ENCODE measurements at places on chromosomes 16 and 17.
A peak's percentile ranks its signal among the peaks of the same experiment; 100 is the strongest.

DNA sequence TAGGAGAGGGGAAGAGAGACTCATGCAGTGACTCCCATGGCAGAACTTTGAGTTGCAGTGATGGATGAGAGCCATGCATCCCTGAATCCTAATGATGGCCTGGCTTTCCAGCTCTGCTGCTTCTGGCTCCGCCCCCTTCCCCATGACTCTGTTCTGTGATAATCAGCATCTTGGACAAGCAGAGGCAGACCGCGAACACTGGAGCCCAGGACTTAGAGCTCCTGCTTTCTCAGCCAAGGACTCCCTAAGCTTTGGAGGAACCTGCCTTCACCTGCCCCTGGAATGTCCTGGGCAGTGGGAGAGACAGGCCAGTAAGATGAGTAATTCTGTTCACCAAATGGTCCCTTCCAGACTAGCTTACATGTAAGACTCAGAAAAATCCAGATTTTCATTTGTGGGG is 12.5 kb downstream of the CCDC92B start:
- no peak for DNase-seq

GRCh38 chr17:36641331-36641876 is 40.0 kb downstream of the MRM1 start:
- no peak for DNase-seq

DNA sequence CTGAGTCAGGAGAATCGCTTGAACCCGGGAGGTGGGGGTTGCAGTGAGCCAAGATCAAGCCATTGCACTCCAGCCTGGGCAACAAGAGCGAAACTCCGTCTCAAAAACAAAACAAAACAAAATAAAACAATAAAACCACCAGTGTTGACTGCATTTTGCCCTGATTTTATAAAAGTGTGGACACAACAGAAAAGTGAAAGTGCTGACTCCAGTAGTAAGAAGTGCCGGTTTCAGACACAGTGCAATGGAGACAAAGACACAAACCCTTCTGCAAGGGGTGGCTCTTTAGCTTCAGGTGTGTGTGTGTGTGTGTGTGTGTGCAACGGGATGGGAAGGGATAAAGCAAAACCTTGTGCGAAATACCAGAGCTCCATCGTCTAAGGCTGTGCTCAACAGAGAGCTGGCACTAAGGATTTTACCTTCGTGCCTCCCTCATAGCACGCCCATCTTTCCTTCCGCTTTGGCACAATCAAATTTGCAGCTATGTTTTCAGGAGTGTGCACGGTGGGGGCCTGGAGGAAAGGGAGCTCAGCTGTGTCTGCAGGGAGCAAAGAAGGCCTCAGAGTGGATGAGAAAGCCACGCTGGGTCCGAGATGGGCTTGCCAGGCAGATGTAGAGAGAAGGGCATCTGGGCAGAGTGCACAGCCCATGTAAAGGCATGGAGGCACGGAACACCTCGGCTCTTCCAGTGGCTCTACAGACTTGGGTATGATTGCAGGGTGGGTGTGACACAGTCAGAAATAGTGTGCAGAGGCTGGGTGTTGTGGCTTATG is 15.5 kb downstream of the MXRA7 start:
- no peak for DNase-seq

DNA sequence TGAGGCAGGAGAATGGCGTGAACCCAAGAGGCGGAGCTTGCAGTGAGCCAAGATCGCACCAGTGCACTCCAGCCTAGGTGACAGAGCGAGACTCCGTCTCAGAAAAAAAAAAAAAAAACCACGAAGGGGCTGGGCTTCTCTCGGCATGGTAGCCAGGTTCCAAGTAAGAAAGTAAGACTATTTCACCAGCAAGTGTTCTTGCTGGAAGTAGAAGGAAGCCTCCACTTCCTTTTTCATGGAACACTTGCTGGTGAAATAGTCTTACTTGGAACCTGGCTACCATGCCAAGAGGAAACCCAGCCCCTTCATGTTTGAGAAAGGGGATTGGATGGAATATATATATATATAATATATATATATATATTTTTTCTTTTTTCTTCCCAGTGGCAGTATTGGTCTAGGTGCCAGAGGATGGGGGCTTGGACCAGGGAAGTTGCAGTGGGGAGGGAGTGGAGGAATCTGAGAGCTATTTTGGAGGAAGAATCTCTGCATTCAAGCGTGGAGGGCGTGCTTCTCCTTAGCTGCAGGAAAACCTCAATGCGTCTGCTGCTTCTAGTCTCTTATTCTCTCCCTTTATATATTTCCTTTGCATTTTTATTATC is 7.2 kb upstream of the N4BP1 start:
- DNase-seq = no peak

GRCh38 chr17:7023576-7024401 is 939 bp downstream of the BCL6B start:
- DNase-seq = peak; percentile 83

- DNase-seq = no peak
These were observed 15.0 kb upstream of the ADORA2B start for GRCh38 chr17:15929941-15930340.

DNA sequence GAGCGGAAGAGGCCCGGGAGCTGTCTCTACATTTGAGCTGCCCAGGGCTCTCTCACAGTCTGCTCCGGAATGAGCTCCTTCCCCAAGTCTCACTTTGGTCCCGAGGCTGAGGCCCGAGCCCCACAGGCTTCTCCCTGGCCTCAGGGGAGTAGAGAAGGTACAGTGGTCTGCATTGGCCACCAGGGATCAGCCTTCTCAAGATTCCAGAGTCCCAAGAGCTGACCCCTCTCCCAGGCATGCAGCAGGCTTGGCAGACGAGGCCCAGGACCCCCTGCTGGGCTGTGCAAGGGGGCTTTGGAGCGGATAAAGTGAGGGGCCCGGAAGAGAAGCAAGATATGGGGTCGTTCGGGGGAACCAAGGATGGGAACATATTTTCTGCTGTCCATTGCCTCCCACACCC is 3.1 kb downstream of the PRSS27 start:
- DNase-seq = no peak

DNA sequence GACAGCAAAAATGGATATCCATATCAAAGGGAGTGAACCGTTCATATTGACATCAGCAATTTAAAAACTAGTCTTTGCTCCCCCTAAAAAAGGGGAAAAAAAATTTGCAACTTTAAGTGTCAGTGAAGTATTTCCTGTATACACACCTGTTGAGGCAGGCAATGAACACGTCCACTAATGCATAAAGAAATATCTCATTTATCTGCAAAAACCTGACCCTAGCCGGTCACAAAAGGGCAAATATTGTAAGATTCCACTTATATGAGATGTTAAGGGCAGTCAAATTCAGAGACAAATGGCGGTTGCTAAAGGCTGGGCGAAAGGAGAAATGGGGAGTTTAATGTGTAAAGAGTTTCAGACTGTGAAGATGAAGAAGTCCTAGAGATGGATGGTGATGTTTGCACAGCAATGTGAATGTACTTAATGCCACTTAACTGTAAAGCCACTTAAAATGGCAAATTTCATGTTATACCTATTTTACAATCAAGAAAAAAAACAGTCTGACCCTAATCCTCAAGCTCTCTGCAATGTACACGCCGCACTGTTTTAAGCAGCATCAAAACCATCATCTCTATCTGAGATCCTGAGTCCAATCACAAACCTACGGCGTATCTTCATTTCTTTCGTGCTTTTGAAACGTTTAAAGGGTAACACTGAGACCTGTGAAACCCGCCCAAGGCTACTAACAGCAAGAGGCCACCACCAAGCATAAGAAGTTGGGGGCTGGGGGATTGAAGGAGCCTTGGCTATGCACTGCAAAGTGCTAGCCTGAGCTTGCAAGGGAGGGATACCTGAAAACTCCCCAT is 1.1 kb downstream of the PARN start:
- no peak for DNase-seq

DNA sequence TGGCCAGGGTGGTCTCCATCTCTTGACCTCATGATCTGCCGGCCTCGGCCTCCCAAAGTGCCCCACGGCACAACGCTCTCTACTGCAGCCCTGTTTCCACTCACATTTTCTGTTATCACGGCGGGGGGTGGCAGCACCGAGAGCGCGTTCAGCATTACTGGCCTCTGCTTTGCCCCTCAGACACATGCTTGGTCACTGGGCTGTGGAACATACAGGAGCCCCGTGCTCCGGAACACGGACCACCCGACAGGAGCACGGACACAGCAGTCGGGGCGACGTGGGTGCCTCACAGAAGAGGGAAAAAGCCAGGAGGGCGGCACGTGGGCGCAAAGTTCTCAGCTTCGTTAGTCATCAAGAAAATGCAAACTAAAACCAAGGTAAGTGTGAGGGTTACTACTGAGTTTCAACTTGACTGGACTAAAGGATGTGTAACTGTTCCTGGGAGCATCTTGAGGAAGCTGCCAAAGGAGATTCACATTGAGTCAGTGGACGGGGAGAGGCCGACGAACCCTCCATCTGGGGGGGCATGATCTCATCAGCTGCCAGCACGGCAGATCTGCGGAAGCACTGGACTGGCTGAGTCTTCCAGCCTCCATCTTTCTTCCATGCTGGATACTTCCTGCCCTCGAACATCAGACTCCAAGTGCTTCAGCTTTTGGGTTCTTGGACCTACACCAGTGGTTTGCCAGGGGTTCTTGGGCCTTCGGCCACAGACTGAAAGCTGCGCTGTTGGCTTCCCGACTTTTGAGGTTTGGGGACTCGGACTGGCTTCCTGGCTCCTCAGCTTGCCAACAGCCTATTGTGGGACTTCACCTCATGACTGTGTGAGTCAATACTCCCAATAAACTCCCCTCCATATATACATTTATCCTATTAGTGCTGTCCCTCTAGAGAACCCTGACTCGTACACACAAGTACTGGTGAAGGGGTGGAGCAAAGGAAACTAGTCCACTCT is 106.8 kb downstream of the ZNF778 start:
- no peak for DNase-seq

DNA sequence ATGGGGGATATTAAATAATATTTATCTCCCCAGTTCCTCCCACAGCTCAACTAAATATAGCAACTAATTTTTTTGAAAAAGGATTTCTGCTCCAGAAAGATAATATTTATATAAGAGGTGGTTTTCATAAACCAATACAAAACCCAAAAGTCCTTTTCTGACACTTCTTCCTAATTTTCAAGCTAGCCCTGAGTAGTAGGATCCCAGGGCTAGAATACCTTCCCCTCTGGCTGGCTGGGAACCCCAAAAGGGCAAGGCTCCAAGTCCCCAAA is 1.3 kb downstream of the ATP2A3 start:
- DNase-seq = no peak

DNA sequence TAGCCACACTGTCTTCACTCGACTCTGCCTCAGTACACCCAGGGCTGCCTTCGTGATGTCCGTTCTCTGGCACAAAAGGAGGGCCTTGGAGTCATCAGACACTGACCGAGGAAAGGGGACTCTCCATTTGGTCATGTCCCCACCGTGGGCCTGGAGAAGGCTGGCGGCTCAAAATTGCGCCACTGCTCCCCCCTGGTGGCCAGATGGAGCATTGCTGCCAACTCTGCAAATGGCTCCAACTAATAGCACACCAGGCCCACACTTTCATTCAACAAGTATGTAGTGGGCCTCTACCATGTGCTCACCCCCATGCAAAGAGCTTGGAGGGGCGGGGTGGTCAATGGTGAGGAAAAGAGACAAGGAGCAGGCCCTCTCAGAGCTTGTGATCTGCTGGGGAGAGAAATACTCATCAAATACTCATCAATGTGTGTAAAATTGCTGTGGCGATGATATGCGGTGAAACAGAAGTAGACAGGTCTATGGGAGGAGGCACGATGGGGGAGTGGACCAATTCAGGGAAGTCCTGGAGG is 5.2 kb upstream of the GRIN2C start:
- peak; percentile 85 for DNase-seq

DNA sequence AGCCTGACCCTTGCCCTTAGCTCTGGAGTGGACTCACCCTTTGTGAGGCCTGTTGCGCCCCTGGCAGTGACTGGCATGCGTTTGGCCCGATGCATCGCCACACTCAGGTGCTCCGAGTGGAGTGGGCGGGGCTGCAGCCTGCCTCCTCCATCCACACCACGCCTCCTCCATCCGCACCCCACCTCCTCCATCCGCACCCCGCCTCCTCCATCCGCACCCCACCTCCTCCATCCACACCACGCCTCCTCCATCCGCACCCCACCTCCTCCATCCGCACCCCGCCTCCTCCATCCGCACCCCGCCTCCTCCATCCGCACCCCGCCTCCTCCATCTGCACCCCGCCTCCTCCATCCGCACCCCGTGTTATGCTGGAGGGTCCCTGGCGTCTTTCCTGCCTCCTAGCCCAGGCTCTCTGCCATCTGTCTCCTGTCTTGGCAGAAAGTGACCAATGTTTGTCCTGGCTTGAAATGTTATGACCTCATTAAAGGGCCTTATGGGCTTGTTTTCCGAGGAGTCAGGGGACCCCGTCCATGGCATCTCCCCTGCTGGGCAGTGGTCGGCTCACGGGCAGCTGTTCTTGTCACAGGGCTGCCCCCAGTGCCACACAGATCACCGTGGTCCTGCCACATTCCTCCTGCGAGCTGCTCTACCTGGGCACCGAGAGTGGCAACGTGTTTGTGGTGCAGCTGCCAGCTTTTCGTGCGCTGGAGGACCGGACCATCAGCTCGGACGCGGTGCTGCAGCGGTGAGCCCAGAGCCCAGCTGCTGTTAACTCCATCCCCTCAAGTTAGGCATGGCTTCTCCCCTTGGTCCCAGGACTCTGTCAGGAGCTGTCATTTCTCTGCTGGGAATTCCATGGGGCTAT is 28.7 kb upstream of the MYO15B start:
- no peak for DNase-seq

GRCh38 chr16:47523342-47524006 is 62.3 kb downstream of the PHKB start:
- no peak for DNase-seq

GRCh38 chr16:81505011-81505661 is 60.5 kb downstream of the CMIP start:
- no peak for DNase-seq

DNA sequence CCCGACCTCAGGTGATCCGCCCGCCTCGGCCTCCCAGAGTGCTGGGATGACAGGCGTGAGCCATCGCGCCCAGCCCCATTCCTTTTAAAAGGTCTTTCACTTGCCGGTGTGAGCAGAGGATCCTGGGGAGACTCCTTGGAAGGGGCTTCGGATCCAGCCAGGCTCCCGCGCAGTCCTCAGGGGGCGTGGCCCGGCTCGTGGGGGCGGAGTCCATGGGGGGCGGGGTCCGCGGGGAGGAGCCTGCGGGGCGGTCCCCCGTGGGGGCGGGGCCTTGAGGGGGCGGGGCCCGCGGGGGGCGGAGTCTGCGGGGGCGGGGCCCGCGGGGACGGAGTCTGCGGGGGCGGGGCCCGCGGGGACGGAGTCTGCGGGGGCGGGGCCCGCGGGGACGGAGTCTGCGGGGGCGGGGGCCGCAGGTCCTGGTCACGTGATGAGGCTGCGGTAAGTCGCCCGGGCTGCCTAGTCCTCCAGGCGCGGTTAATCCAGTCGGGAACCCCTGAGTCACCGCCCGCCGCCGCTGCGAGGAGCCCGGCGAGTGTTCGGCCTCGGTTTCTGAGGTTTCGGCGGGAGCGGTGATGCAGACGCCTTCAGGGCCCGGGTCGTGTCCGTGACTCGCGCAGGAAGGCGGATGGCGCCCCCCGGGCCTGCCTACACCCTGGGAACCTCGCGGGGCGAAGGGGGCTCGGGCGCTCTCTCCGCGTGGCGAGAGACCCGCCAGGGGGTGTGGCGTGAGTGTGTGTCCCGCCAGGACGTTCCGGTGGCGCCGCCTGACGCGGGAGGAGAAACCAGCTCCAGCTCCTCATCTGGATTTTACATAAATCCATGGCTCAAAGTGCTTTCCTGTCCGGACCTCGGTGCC is 23.6 kb upstream of the ABR start:
- DNase-seq = peak; percentile 74

- no peak for DNase-seq
These were observed 139.7 kb downstream of the WSCD1 start for GRCh38 chr17:6209829-6210228.

- no peak for DNase-seq
These were observed 32.4 kb downstream of the TIMM22 start for GRCh38 chr17:1029196-1029921.

GRCh38 chr17:4725646-4726310 is 5.5 kb upstream of the MED11 start:
- no peak for DNase-seq

GRCh38 chr16:73043828-73044467 is 4.0 kb downstream of the ZFHX3 start:
- no peak for DNase-seq

Data from neural crest cell (in vitro differentiated cells).